ENCODE measurements at places on chromosomes 6 and 20.

- DNase-seq, result no peak
Measured at GRCh38 chr6:112439432-112439831, 92.3 kb downstream of the RFPL4B start.

GRCh38 chr6:116268589-116269293 lies 11.0 kb downstream of the TSPYL1 start:
- DNase-seq, result no peak

- no peak for DNase-seq
Measured at GRCh38 chr20:58342104-58342945, 32.8 kb downstream of the RAB22A start.

DNA sequence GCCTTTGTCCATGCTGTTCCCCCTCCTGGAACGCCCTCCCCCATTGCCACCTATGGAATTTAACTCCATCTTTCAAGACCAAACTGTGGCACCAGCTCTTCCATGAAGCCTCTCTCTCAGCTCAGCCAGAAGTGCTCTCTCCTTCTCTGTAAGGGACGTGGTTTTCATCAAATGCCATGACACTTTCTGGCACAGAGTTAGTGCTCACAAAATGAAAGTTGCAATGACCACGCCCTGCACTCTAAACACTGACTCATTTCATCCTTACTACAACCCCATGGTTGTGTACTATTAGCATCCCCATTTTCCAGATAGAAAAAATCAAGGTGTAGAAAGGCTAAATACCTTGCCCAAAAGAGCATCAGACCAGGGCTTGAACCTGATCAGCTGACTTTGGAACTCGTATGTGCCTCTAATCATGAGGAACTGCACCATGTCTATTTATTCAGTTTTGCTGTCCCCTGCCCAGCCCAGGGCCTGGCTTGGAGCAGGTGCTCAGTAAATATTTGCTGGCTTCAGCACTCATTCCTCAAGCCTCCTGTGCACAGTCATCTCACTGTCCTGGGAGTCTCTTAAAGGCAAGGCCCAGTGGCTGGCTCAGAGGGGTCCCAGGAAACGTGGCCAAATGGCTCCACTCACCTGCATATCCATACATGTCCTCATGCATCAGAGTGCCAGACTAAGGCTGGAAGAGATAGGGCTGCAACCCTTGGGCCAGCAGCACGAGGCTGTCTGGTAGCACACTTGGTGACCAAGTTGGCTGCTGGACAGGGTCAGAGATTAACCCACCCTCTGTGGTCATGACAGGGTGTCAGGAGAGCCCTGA lies 77.9 kb downstream of the MRPL14 start:
- DNase-seq, result no peak

- no peak for DNase-seq
Measured at GRCh38 chr6:156864557-156864956, 87.4 kb downstream of the ARID1B start.

- DNase-seq, result peak; percentile 60
Measured at GRCh38 chr6:37052027-37052628, 46.7 kb downstream of the FGD2 start.

GRCh38 chr6:4856785-4857184 lies 80.6 kb downstream of the CDYL start:
- no peak for DNase-seq

GRCh38 chr6:89073840-89074239 lies 6.7 kb upstream of the PNRC1 start:
- DNase-seq, result no peak

- DNase-seq, result no peak
Measured at GRCh38 chr20:14634665-14635064, 297.3 kb upstream of the FLRT3 start.

DNA sequence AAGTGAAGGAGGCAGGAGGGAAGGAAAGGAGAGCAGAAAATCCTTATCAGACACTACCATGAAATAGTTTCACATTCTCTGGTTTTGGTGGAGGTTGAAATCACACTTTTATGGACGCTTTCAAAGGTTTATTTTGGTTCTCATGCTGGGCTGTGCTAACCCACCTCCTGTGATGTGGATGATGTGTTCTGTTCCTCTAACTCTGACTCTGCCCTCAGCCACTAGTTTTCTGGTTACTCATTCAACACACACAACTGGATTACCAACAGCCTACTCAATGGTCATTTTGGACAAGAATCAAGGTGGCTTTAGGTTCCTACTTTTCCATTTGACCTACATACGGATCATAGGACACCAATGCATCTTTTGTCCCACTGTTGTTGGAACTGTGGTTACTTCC lies 522.1 kb upstream of the BTBD3 start:
- no peak for DNase-seq

- DNase-seq, result no peak
Measured at GRCh38 chr6:46828939-46829338, 35.8 kb downstream of the MEP1A start.

DNA sequence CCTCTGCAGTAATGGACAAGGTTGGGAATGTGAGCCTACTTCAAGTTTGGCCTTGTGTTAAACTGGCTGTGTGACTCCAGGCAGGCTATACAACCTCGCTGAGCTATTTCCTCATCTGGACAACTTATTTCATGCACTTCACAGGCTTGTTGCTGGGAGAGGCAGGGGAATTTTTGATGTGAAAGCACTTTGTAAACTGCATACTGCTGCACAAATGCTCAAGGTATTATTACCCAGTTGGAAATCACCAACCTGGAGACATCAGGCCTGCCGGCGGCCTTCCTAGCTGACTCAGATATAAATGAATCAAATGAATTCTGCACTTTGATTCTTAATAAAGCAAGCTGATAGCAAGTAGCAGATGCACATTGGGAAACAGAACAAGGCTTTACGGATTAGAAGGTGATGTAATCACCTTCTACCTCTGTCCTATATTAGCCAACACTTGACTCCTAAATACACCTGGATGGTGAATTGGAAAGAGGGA lies 10.1 kb downstream of the JARID2 start:
- DNase-seq, result no peak

DNA sequence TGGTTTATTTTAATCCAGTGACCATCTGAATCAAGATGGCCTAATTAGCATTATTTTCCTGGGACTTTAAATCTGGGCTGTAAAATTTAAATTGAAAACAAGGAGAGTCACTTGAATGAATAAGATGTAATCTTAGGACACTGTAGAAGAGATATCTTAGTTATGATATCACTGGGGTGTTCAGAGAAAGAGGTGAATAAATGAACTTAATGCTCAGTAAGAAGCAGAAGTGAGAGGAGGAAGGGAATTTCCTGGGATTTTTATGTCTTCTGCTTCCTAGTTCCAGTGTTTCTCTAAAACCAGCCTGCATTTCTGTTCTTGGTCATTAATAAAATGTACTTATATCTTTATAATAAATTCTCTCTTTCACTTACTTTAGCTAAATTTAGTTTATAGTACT lies 136.8 kb upstream of the PTPRK start:
- no peak for DNase-seq

DNA sequence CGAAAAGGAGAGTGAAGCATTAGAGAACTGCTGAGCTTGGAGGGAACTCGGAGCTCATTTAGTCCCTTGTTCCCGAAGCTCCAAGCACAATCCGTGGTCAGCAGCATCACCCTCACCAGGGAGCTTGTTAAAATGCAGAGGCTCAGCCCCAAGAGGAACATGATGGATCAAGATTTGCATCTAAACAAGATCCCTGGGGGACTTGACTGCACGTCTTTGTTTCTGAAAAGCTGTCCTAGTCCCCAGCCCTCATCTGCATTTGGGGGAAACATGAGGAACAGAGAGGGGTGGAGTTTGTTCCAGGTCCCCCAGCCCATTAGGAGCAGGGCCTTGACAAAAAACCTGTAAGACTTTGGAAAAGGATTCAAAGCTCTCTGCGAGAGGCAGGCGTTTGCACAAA lies 4.1 kb upstream of the LBP start:
- DNase-seq, result no peak

GRCh38 chr20:62159839-62160238 lies 16.3 kb downstream of the SS18L1 start:
- no peak for DNase-seq

DNA sequence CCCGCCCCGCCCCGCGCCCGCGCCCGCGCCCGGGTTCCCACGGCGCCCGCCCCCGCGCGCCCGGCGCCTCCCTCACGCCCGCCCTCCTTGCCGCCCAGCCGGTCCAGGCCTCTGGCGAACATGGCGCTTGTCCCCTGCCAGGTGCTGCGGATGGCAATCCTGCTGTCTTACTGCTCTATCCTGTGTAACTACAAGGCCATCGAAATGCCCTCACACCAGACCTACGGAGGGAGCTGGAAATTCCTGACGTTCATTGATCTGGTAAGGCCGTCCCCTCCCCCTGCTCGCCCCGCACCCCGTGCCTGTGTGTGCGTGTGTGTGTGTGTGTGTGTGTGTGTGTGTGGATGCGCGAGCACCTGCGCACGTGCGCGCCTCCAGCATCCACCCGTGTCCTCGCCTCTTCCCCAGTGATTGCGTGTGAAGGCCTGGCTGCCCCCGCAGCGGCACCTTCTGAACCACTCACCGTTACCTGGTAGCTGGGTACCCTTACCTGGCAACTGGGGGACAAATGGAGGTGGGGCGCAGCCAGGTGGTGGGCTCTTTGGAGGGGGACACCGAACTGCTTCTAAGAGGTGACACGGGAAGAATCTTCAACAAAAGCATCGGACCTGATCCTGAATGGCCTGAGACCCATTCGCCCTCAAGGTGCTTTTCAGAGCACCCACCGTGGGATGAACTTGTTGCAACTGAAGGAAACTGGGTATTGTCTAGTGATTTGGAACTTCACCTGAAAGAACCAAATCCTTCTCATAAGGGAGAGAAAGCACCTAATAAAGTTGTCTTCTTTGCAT lies at the start of gene AIG1:
AIG1 (plus strand) TSS at position 84 of the 791 bp plus-strand sequence; CDS start at position 121, 37 bp downstream.
- DNase-seq, result no peak

DNA sequence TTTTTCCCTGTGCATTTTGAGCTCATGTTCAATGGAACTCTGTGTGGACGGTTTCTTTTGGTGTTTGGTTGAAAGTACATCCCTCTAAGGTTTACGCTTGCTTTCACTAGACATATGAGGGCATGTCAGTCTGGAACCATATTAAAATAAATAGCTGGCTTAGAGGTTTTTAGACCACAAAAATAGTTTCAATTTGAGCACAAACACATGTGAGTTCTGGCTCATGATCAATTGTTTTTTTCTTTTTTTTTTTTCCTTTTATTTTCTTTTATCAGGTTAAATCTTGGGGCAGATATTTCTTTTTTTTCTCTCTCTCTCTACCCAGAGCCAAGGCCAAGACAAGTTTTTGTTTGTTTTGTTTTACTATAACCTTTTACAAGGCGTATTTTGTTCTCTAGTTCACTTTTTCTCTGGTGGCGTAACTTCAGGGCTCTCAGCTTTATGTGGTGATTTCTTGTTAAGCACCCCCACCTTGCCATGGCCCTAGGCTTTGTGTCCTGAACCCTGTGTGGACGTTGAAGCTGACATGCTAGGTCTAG lies 92.9 kb downstream of the SHLD1 start:
- DNase-seq, result no peak

DNA sequence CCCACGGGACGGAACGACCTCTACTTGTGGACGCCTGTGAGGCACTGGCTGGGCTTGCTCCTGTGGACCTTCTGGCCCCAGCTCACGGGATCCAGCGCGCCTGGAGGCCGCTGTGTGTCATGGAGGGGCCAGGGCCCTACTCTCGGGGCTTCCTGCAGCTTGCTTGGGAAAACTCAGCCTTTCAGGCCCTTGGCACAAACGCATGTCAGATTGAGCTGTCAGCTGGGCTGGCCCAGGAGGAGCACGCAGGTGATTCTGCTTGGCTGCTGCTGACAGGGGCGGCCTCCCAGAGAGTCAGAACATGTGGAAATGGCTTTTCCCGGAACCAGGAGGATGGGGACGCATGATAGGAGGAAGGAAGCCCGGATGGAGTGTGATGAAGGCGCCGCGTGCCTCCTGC lies 39.7 kb downstream of the TMEM181 start:
- no peak for DNase-seq

GRCh38 chr20:23047738-23048214 lies 1.7 kb downstream of the THBD start:
- DNase-seq, result no peak

- no peak for DNase-seq
Measured at GRCh38 chr20:44287272-44288097, 23.5 kb downstream of the FITM2 start.

DNA sequence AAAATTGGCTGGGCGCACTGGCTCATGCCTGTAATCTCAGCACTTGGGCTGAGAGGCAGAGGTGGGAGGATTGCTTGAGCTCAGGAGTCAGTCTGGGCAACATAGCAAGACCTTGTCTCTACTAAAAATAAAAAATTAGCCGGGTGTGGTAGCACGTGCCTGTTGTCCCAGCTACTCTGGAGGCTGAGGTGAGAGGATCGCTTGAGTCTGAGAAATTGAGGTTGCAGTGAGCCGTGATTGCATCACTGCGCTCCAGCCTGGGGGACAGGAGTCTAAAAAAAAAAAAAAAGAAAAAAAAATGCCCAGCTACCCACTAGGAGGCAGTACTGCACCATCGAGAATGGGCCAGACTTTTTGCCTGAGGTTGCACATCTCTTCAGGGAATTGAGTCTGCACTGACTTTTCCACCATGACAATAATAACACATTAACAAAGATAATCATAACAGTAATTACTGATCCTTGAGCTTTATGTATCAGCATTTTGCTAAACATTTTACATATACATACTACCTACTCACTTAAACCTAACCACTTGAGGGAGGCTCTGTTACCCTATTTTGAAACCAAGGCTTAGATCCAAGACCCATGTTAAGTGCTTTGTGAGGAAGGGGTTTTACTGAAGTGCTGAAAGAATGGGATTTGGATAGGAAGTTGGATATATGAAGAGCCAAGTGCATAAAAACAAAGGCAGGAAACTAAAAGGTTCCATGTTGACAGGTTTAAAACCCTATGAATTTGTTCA lies 21.0 kb downstream of the SRSF3 start:
- peak; percentile 73 for DNase-seq

- no peak for DNase-seq
Measured at GRCh38 chr6:80523531-80523997, 417.1 kb downstream of the BCKDHB start.

DNA sequence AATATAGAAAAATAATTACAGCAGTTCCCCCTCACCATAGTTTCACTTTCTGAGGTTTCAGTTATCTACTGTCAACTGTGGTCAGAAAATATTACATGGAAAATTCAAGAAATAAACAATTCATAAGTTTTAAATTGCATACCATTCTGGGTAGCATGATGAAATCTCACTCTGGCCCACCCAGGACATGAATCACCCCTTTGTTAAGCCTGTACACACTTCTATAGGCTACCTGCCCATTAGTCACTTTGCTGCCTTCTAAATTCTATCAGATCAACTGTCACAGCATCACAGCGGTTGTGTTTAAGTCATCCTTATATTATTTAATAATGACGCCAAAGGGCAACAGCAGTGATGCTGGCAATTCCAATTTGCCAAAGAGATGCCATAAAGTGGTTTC lies 140.3 kb upstream of the RUNX2 start:
- no peak for DNase-seq

GRCh38 chr6:147891671-147892070 lies 383.2 kb downstream of the SAMD5 start:
- no peak for DNase-seq

GRCh38 chr6:105482921-105483320 lies 80.0 kb upstream of the PREP start:
- no peak for DNase-seq

GRCh38 chr20:42063141-42063540 lies 445.0 kb upstream of the CHD6 start:
- no peak for DNase-seq
